Activated CD4-positive, CD25-positive, alpha-beta regulatory T cell treated with anti-CD3 and anti-CD28 coated beads, Interleukin-2, amount 50 U/mL, for 16 hours (primary cell): ENCODE measurements at places on chromosomes 13 and 19.
A peak's percentile ranks its signal among the peaks of the same experiment; 100 is the strongest.

DNA sequence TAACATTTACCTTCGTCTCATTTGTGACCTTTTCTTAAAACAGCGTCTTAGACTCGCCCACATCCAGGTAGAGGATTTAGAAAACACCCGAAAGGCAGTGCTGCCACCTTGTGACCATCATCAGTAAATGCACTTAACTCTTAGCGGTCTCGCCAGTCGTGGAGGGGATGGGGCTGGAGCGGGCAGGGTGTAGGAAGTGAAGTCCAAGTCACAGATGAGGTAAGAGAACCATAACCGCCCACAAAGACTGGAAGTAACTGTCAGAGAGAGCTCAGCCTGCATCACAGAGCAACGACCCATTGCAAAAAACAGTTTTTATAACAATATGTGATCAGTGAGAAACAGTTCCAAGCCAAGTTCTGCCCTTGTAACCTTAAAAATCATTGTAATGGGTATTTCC is 10.7 kb upstream of the CEACAM3 start:
- peak; percentile 55 for DNase-seq

DNA sequence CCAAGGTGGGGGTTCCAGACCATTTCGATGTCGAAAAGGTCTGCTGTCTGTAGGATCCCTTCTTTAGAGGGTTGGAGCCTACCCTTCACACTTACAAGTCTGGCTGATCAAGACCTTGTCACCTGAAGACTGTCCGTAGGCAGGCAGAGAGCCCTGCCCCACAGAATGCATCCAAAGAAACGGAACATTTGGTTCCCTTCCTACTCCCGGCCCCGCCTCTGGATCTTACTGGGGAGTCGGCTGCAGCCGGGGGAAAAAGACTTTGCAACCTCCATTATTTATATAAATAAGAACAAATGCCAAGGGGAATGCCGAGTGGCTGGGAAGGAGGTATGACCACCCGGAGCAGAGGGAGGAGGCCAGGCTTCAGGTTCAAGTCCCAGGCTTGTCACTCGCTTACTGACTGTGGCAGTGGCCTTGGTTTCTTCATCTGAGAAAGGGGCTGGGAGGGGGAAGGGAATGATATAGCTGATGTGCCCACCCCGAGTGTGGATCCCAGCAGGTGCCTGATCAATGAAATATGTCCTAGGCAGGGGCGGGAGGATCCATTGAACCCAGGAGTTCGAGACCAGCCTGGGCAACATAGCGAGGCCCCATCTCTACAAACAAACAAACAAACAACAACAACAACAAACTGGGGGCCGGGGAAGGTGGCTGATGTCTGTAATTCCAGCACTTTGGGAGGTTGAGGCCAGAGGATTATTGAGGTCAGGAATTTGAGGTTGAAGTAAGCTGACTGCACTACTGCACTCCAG is 48.7 kb downstream of the RFX2 start:
- no peak for DNase-seq

DNA sequence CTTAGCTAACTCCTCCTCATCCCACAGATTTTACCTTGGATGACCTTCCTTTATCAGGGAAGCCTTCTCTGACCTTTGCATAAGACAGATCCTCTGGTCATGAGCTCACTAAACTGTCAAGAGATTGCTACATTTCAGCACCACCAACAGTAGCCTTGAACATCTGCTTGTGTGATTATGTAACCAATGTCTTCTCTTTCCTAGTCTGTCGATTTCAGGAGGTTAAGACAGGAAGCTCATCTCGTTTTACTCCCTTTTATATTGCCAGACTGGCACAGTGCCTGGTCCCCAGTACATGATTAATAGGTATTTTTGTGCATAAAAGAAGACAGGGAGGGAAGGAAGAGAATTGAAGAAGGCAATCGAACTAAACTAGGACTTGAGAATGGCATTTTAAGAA is 1697.7 kb downstream of the EFNB2 start:
- no peak for DNase-seq

DNA sequence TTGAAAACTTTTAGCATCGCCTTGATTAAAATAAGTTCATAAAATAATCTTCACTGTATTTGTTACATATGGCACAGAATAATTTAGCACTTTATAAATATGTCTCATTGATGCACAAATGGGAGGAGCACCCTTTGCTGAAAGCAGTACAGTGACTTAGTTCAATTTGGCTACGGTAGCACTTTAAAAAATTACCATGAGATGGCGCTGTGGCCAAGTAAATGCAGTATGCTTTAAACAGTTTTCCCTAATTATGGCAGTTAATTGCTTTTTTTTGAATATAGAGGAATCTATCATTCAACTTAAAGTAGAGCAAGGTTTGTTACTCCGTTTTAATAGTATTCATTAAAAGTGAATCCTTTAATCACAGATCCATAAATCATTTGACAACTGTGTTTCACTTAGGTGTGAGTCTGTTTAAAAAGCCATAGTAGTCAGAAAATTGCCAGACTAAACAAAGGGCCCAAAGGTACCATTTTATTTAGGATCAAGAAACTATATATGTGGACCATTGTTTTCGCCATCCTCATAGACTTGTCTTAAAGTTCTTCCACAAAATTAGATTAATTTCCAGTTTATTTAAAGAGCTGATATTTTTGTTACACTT is 34.7 kb upstream of the ESD start:
- no peak for DNase-seq

DNA sequence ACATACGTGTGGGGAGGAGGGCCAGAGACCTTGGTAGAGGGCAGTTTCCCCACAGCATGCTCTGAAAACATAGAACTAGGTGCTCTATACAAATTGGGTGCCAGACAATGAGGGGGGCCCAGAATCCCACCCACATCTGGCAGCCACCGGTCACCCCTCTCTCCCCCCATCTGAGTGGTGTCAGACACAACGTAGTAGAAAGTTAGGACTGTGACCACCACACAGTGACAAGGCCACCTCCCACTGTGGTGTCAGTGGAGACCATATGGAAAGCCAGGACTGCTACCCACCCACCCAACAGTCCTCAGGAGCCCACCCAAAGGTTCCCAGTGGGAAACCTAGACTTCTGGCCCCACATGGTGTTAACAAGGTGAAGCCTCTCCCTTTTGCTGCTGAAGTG is 2.1 kb upstream of the ATP4B start:
- no peak for DNase-seq

GRCh38 chr19:53424968-53425597 is 6.7 kb upstream of the ZNF761 start:
- DNase-seq, result peak; percentile 28

- DNase-seq, result peak; percentile 68
Observed at GRCh38 chr19:40613690-40614621, 12.8 kb downstream of the LTBP4 start.

DNA sequence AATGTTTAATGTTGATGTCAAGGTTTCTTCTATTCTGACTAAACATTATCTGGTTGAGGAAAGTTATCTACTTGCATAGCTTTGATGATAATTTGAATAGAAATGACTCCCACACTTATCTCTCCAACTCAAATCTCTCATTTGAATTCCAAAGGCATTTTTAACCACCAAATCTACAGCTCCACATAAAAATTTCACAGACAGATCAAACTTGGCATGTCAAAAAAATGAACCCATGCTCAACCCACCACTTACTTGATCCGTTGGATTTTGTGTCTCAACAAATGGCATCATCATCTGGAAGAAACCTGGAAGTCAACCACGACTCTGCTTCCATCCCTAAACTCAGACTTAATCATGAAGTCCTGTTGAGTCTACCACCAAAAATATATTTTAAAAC is 1050.4 kb downstream of the EFNB2 start:
- DNase-seq, result no peak

DNA sequence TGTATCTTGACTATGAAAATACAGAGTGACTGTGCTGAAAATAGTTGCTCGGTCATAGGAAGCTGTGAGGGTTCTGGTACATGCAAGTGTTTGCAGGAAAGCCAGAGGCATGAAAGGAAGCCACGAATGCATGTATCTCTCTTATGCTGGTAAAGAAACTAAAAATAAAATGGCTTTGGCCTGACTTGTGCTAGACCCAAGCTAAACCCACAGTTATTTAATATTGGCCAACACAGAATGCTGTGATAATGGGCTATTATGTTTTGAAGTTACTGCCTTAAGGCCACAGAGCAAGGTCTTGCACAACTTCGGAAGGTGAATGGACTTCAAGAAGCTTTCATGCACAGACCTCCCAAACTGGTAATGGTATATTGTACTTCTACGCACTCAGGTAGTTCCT is 518.2 kb upstream of the HTR2A start:
- DNase-seq, result no peak

- no peak for DNase-seq
Observed at GRCh38 chr13:47588676-47589075, 412.4 kb downstream of the SUCLA2 start.
